Stimulated activated CD8-positive, alpha-beta memory T cell treated with anti-CD3 and anti-CD28 coated beads, Interleukin-4, amount 100 ng/mL, for 1 hour (primary cell): ENCODE measurements at places on chromosomes 2 and 18.

GRCh38 chr2:71458413-71459083 is 5.2 kb downstream of the DYSF start:
- no peak for DNase-seq

DNA sequence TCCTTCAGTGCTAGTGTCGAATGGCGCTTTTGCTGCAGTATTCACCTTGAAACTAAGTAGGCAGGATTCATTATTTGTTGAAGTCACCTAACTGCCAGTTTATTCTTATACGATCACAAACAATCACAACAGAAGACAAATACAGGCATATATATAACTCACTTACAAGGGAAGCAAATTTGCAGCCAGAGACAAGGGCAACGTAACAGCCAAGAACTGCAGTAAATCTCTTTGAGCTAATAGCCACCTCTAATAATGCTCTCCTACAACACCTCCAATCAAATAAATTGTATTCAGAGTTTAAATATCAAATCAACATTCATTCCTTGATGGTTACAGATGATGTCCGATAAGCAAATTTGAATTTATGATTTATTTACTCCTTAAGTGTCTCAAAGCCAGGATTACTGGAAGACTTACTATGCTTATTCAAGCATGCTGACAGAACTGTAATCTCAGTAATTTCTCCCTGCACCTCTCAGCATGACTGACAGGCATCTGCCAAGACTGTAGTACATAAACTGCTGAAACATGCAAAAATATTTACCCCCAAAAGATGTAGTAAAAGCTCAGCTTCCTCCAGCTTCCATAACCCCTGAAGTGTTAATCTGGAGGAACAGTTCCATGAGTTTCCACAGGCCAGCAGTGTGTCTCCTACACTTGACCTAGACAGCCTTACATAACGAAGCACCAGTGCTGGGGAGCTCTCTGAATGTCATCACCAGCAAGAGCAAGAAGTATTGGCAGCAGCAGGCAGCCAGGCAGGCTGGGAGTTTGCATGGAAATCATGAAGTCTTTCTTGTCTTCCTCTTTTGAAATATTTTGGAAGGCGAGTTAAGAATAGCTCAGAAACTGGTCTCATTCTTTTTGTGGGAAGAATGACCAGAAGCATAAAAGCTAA is 20.9 kb upstream of the SCN1A start:
- DNase-seq: no peak

DNA sequence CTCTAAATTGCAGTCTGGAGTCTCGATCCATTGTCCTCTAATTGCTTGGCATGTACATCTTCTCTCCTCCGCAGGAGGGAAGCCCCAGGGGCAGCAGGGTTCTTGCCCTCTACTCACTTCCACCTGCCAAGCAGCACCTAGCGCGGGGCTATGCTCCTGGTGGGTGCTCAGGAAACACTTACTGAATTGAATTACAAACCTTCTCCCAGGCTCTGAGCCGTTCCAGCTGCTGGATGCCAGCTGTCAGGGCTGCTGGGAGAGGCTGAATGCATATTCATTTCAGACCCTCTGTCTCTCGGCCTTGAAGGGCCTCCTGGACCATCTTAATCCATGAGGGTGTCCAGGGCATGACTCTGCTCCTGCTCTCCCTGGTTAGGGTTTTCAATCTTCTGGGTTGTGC is 94.0 kb downstream of the CELF4 start:
- no peak for DNase-seq

DNA sequence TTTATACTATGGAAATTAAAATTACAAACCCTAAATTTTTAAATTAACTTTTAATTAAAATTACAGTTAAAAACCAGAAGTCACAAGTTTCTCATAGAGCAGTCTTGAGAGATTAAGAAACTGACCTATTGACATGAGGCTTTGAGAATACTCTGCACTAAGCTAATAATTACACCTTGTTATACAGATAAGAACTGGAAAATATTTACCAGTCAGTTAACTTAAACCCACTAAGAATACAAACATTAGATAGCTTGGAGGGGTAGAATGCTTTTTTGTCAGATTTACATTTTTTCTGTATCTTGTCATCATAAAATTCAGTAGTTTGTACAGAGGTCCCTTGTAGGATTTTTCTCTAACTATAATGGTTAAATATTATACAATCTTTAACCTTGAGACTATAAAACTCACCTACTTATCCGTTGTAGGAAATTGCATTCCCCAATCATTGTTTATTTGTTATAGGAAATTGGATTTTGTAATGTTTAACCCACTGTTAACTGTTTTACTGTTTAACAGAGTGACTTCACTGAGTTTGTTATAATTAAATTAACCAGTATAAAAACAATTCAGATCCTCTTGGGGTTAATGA is 219.7 kb upstream of the PKDCC start:
- no peak for DNase-seq

- DNase-seq: no peak
Observed at GRCh38 chr18:24420551-24420950, 5.9 kb upstream of the IMPACT start.

DNA sequence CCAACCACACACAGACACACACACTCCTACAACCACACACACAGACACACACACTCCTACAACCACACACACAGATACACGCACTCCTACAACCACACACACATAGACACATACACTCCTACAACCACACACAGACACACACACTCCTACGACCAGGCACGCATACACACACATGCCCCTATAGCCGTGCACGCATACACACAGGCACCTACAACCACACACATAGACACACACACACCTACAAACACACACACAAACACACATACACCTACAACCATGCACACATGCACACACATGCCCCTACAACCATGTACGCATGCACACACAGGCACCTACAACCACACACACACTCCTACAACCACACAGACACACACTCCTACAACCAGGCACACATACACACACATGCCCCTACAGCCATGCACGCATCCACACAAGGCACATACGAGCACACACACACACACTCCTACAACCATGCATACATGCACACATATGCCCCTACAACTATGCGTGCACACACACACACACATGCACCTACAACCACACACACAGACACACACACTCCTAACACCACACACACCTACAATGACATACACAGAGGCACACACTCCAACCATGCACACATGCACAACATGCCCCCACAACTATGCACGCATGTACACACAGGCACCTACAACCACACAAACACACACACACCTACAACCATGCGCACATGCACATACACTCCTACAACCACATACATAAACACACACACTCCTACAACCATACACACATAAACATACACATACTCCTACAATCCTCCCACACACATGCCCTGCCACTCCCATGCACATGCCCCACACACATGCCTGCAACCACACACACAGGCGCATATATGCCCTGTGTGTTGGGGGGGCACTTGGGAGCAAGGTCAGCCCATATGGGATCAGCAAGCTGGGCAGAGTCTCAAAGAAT is 19.1 kb upstream of the TEX51 start:
- DNase-seq: no peak

DNA sequence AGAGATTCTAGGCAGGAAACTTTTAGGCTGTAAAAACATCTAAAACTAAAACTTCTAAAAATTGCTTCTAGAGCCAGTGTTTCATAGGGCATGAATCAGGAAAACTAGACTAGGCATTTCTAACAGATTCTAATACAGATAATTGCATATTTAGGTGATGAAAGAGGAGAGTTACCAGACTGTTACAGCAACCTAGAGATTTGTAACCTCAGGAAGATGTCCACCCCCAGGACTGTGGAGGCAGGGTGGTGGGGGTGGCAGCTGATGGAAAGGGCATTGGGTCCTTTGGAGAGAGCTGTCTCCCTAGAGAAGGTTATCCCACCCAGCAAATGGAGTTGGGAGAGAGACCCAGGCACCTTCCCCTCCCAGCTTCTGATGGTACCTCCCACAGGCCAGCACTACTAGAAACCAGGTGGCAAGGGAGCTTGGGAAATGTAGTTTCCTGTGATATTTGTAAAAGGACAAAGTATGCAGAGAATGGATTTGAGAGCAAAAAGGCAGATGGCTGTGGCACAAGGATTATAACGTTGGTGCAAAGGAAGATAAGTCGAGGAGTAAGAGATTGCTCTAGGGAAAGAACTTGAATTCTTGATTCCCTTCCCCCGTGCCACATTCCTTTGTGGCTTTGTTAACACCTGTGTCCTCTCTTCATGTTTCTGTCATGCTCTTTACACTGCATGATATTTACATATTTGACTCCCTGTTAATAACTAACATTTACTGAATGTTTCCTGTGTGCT is 75.6 kb upstream of the MGAT5 start:
- DNase-seq: no peak

DNA sequence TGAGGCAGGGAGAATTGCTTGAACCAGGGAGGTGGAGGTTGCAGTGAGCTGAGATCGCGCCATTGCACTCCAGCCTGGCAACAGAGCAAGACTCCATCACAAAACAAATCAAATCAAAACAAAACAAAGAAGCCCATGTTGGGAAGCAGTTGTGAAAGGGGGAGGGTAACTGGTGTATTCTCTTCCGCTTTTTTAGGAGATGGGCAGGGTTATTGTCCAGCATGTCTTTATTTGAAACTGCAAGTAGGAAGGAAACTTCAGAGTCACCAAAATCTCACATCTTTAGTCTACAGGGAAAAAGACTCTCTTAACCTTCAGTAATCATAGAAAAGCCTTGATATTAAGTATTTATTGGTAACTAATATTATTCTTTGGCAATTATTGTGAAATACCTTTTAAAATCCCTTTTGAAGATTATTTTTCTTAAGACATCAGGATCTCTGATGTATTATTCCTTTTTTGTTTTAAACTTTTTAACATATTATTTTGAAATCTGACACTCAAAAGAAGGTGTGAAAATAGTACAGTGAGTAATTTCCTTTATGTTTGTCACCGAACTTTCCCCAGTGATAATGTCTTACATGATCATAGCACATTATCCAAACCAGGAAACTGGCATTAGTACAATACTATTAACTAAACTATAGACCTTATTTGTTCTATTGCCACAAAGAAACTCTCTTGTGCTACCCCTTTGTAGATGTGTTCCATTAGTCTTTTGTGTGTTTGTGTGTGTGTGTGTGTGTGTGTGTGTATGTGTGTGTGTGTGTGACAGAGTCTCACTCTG is 84.3 kb upstream of the LTBP1 start:
- no peak for DNase-seq

- no peak for DNase-seq
Observed at GRCh38 chr2:239512054-239512453, 111.2 kb upstream of the HDAC4 start.

DNA sequence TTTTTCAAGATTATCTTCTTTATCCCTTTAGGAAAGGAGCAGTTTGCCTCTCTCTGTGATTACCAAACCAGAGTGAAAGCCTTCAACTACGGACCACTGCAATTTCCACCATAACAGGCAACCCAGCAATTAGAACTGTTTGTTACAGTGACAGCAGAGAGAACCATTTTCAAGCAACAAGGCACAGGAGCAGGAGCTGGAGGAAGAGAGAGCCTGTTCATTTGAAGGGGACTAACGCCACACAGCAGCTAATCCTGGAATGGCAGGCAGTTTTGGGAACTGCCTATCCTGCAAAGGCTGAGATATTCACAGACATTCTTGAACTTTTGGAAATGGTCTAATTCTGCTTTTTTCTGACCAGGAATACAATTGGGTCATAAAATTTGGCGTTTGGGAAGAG is 1541.9 kb upstream of the PIK3C3 start:
- no peak for DNase-seq

DNA sequence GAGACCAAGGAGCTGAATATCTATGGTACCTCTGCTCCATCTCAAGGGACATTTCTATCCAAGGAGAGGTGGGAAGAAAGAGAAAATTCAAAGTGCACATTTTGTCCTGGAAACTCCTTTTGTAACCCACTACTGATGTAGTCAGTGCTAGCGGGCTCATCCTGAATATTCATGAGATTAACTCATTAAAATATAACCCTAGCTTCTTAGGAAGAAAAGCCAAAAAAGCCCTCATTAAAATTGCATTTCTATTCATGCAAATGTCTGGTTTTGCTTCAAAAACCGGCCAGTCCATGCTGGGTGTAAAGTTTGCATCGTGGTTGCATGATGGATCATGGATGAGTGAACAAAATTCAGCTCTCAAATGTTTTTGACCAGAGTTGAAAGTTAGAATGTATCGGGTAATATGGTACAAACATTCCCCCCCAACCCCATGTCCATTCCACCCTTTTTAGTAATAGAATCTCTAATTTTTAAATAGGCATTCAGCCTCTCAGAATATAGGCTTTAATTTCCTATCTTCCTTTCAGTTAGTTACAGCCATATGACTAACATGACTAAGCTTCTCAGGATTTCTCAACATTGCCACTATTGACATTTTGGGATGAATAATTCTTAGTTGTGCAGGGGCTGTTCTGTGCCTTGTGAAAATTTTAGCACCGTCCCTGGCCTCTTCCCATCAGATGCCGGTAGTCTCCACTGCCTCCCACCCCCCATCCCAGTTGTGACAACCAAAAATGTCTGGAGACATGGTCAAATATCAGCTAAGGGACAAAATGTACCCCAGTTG is 104.2 kb upstream of the RND3 start:
- DNase-seq: no peak

DNA sequence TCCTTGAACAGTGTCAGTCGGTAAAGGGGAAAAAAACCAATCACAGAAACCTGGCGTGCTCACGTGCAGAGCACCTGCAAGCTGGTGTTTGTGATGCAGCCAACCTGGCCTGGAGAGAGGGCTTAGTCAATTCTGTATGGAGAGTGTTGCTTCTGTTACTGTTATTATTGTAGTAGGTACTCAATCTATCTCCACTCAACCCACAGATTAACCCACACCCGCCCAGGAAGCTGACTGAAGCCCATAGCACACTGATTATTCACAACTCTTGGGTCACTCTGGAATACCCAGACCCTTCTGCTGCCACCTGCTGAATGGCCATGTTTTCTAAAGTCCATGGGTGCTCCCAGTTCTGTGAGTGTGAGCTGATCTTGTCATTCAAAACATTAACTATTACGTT is 53.9 kb downstream of the TNFRSF11A start:
- DNase-seq: no peak

DNA sequence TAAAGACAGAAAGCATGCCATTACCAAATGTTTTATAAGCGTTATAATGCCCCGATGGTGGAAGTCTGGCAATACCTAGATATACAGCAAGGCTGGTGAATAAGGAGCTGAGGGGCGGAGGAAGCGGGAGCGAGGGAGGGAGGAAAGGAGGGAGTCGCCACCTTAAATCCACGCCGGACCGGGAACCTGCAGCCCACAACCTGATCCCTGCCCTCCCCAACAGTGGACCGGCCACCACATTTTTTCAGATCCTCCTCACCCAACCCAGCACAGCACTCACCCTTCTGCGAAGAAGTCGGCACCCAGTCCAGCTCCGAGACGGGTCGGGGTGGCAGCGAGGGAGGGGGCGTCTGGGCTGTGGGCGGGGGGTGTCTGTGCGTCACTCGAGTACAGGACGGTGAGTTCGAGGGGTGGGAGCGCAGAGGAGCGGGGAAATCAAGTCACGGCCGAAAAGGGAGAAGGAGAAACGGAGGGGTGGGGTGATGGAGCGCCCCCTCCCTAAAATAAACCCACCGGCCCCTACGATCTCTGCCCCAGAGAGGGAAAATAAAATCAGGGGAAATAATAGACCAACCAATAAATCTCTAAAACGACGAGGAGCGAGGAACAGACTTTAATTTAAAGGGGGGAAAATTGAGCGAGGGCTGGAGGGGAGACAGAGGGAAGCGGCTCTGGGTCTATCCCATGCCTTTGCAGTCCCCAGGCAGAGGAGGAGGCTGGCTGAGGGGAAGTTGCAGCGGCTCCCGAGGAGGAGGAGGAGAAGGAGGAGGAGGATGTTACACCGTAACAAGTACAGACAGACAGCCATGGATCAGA is 96.5 kb upstream of the SERTAD2 start:
- no peak for DNase-seq
